Kidney epithelial cell (primary cell): ENCODE measurements at places on chromosomes 1 and 21. TPM values are rescaled to one million over a fixed set of nuclear protein-coding genes. Genes with fewer than 3 reads are reported as not detected.
A peak's percentile ranks its signal among the peaks of the same experiment; 100 is the strongest.

- DNase-seq = no peak
These were observed 26.3 kb downstream of the SELENOF start for GRCh38 chr1:86887479-86888162.

DNA sequence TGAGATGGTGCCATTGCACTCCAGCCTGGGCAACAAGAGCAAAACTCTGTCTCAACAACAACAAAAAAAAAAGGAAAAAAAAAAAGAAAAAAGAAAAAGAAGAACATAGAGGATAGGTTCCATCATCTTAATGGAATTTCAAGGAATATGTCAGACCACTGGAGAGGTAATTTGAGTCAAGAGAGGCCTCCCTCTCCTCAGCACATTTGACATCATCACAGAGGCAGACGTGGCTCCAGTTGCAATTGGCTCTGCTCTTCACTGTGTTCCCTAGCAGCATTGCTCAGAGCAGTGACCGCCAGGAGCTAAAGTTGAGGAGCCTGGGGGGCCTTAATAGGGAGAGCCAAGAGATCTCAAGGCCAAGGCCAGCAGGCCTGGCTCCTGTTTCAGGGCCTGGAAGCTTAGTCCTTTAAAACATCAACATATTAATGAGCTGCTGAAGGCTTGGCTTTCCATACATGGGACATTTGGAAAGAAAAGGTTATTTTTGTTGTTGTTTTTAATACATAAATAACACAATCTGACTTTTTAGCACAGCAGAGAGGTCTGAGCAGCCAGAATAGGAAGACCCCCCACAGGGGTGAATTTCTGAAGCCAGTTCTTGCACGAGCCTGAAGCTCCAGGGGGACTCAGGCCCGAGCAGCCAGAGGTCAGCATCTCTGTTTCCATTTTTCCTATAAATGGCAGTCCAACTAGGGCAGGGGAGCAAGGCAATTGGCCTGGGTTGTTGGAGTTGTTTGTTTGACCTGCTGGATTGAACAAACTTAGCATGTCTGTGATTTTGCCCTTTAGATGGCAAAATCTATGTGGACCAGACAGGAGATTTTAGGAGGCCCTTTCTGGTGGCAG lies 118.3 kb upstream of the FGGY start:
- no peak for DNase-seq

DNA sequence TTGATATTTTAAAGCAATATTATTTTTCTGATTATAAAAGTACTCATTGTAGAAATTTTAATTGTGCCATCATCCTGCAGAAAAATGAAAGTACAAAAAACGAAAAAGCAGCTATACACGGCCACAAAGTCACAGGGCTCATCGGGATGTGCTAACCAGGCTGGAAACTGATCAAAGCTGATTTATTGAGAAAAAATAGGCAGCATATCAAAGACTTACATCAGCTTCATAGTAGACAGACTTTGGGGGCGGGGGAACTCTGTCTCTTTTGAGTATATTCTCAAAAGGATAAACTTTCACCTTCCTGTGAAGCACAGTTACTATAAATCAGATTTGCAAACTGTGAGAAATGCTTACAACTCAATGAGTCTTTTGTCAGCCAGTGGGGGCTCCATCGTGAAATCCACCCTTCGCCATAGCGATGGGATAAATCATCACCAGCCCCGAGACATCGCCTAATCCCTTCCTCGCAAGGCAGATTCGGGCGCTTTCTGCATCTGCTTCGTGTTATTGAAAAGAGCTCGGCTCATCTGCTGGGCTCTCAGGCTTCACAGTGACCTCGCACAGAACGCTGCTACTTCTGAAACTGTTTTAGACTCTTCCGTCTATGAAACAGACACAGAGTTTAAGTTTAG lies 69.2 kb upstream of the ERG start:
- DNase-seq = peak; percentile 18

GRCh38 chr1:110542725-110543124 lies 23.8 kb upstream of the KCNA10 start:
- DNase-seq = no peak

GRCh38 chr21:29550205-29550604 lies 251.5 kb downstream of the BACH1 start:
- no peak for DNase-seq

Gene NMNAT2
- total RNA-seq = 0.27 and 1.0 TPM in 2 replicates

- no peak for DNase-seq
These were observed 936.7 kb upstream of the TMPRSS15 start for GRCh38 chr21:19340303-19340702.

DNA sequence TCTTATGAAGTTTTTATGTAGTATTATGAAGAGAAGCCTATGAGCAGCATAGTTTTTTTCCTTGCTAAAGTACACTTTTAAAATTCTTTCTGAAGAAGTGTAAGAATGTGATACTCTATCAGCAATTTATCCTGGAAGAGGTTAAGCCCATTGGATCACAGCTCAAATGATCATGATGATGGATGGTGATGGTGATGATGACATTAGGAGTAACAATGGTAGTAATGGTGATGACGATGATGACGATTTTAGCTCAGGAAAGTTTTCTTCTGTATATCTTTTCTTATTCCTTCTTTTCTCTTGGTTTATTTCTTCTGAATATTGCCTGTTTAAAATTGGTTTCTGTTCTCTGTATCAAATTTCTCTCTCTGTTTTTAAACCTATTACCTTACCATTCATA lies 262.9 kb upstream of the DUSP10 start:
- DNase-seq = no peak
